ENCODE measurements at places on chromosomes 7 and 10. TPM values are rescaled to one million over a fixed set of nuclear protein-coding genes. Genes with fewer than 3 reads are reported as not detected.
A peak's percentile ranks its signal among the peaks of the same experiment; 100 is the strongest.

The BCL7B gene
- total RNA-seq, result 87.0 TPM

The WASL gene
- 7.6 TPM for total RNA-seq

The PLEKHS1 gene
- 0.07 TPM for total RNA-seq

The CYP3A7 gene
- not detected for total RNA-seq

The RTKN2 gene
- 2.9 TPM for total RNA-seq

- no peaks in the 10 kb centered on the region for H3K4me1 ChIP-seq
- peaks cover 6% of the 10 kb centered on the region for H3K27me3 ChIP-seq
- no peak overlapping the region for H3K27ac ChIP-seq
- no peak overlapping the region for H3K4me3 ChIP-seq
- DNase-seq, result no peak
- no peaks in the 10 kb centered on the region for H3K36me3 ChIP-seq
Observed at GRCh38 chr10:31219306-31219705, 99.7 kb upstream of the ZEB1 start.

GRCh38 chr7:142439739-142440138 is 181.9 kb upstream of the PRSS58 start:
- H3K27me3 ChIP-seq, result no peaks in the 10 kb centered on the region
- H3K4me1 ChIP-seq, result peaks cover 45% of the 10 kb centered on the region
- DNase-seq, result no peak
- no peaks in the 10 kb centered on the region for H3K36me3 ChIP-seq
- H3K27ac ChIP-seq, result no peak overlapping the region

DNA sequence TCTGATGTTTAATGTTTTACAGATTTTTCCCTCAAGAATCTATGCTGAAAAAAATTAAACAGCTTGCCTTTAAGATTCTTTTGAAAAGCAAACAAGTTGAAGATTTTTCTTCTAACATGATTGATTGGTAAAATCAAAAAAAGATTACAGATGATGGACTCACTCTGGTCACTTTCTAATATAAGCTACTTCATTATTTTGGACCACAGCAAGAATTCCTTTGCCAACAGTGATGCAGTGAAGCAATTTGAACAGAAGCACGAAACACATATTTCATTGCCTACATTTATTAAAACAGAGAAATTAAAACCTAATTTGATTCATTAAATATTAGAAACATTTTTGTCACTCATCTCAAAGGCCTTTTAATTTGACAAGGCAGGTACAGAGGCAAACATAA is 82.1 kb upstream of the SGCE start:
- H3K27me3 ChIP-seq, result no peaks in the 10 kb centered on the region
- peaks cover 6% of the 10 kb centered on the region for H3K4me1 ChIP-seq
- no peak overlapping the region for H3K27ac ChIP-seq
- no peak overlapping the region for H3K4me3 ChIP-seq

- H3K27ac ChIP-seq, result no peak overlapping the region
- H3K4me3 ChIP-seq, result no peak overlapping the region
- no peaks in the 10 kb centered on the region for H3K4me1 ChIP-seq
- H3K27me3 ChIP-seq, result no peaks in the 10 kb centered on the region
- no peak for DNase-seq
Observed at GRCh38 chr7:152115021-152115718, 89.7 kb downstream of the GALNT11 start.

DNA sequence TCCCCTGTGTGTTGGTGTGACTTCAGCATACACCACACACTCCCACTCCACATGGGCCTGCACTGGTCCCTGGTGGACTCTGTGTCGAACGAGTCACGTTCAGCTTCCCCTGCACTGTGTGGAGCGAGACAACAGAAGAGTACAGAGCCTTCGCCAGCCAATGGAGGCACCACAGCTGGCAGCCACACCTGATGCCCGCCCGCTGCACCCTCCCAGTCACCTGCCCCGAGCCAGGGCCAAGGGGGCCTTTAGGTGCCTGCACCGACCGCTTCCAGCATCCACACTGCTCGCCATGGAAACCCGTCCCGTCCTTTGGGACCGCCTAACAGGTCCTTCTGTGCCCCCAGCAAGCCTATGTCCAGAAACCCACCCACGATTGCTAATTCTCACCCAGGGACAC is 9.2 kb downstream of the FOXL3 start:
- DNase-seq, result no peak
- H3K27ac ChIP-seq, result no peak overlapping the region
- H3K36me3 ChIP-seq, result no peaks in the 10 kb centered on the region
- no peaks in the 10 kb centered on the region for H3K27me3 ChIP-seq
- no peak overlapping the region for H3K4me3 ChIP-seq

DNA sequence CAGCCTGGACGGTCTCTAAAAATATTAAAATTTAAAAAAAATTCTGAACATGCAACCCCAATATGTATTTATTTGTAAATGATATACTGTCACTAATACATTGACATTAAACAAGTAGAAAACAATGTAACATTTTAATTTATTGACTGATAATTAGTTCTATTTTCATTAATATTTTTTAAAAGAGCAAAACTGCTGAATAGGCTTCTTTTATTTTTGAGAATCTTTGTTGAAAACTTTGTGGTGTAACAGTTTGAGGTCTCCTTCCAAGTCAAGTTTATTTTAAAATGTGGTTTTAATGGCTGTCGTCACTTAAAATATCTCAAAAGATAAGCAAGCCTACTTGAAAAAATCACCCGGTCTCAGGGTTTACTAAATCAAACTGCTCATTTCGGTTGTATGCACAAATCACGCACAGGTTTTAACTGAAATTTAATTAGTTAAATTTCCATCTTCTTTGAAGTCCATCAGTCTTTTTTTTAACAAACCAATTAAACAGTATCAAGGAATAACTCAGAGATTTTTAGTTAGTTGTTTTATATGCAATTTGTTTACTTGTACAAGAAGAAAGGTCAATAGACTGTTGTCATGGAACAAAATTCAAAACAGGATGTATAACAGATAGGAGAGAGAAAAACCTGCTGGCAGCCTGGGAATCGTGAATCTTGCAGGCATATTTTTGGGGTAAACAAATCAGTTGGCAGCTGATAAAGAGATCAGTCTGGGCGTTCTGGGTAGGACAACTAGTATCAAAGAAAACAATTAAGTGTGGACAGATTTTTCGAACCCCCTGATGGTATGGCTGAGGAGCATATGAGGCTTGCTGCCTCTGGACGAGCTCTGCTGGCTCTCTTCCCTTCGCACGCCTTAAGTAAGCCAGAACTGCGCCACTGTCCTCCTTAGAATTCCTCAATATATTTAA is 9.7 kb upstream of the EDRF1 start:
- H3K4me3 ChIP-seq, result no peak overlapping the region
- peaks cover 27% of the 10 kb centered on the region for H3K27me3 ChIP-seq
- no peak overlapping the region for H3K27ac ChIP-seq
- H3K4me1 ChIP-seq, result no peaks in the 10 kb centered on the region
- no peaks in the 10 kb centered on the region for H3K36me3 ChIP-seq

- no peaks in the 10 kb centered on the region for H3K27me3 ChIP-seq
- H3K4me1 ChIP-seq, result peaks cover 25% of the 10 kb centered on the region
- no peak overlapping the region for H3K4me3 ChIP-seq
- peak overlapping the region; percentile 73 for H3K27ac ChIP-seq
Observed at GRCh38 chr7:140269004-140269638, 92.3 kb upstream of the KDM7A start.

DNA sequence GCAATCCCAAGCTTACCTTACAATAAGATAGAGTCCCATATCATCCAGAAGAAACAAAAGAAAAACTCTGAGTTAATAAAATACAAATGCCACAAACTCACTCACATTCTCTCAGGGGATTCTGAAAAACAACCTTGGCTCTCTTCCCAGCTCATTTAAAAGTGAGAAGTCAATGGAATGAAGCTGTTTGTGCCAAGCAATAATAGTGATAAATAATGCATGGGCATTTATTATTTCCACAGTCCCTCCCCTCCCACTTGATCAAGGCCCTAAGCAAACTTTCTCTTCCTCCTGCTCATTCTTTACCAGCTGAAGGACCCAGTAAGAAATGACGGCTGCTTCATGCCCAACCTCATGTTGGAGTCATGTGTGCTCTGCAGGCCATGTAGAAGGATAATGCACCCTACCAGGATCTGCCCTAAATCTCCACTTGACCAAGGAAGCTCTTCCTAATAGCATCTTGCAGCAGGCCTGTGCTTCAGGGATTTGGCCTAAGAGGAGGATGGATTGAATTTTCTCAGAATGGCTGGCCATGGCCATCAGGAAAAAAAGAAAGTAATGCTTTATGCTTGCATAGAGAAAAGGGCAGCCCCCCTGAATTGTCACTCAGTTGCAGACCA is 451.3 kb downstream of the GPAM start:
- no peak for DNase-seq
- no peak overlapping the region for H3K27ac ChIP-seq

DNA sequence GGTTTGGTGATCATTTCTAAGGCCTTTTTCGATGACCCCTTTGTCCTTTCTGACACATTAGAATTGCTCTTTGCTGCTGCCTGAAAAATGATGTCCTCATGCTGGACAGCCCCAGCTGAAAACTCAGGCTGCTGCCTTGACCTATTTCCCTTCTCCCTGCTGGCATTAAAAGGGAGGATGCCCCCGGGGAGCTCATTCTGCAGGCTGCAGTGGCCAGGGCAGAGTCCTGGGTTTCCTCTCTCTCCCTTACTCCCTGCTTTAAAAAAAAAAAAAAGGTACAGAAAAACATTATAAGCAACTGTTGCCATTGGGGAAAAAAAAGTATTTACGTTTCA is 35.4 kb downstream of the LRRC4 start:
- H3K4me1 ChIP-seq, result no peaks in the 10 kb centered on the region
- H3K27ac ChIP-seq, result no peak overlapping the region
- no peak for DNase-seq
- no peaks in the 10 kb centered on the region for H3K27me3 ChIP-seq
- no peak overlapping the region for H3K4me3 ChIP-seq
- H3K36me3 ChIP-seq, result peaks cover 18% of the 10 kb centered on the region

DNA sequence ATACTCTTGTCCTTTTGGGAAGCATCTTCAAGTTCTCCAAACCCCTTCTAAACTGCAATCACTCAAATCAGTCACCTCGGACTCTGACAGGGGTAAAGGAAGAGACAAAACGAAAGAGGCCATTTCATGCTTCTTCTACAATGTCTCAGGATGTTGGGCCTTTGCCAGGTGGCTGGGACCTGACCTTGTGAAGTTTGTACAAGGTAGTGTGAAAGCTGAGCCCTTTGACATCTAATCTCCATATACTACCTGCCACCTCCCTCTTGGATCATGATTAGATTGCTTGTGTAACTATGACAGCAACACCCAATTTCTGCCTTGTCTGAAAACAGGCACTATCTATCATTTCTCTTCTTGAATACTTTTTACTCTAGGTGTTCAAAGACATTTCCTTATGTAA is 35.1 kb upstream of the PDLIM1 start:
- H3K27me3 ChIP-seq, result peaks cover 12% of the 10 kb centered on the region
- peaks cover 11% of the 10 kb centered on the region for H3K4me1 ChIP-seq
- no peaks in the 10 kb centered on the region for H3K36me3 ChIP-seq
- no peak overlapping the region for H3K27ac ChIP-seq
- H3K4me3 ChIP-seq, result no peak overlapping the region
- no peak for DNase-seq

- H3K36me3 ChIP-seq, result no peaks in the 10 kb centered on the region
- no peak overlapping the region for H3K4me3 ChIP-seq
- H3K4me1 ChIP-seq, result no peaks in the 10 kb centered on the region
Observed at GRCh38 chr7:115327326-115327725, 405.4 kb downstream of the MDFIC start.

- no peaks in the 10 kb centered on the region for H3K27me3 ChIP-seq
- H3K27ac ChIP-seq, result peak overlapping the region; percentile 60
- no peak overlapping the region for H3K4me3 ChIP-seq
- peaks cover 33% of the 10 kb centered on the region for H3K4me1 ChIP-seq
- H3K36me3 ChIP-seq, result peaks cover 12% of the 10 kb centered on the region
Observed at GRCh38 chr7:39592586-39592985, 26.4 kb downstream of the YAE1 start.

- no peak for DNase-seq
- H3K27ac ChIP-seq, result no peak overlapping the region
- H3K4me3 ChIP-seq, result no peak overlapping the region
- no peaks in the 10 kb centered on the region for H3K36me3 ChIP-seq
- H3K27me3 ChIP-seq, result no peaks in the 10 kb centered on the region
Observed at GRCh38 chr7:133556048-133556447, 303.2 kb downstream of the EXOC4 start.

DNA sequence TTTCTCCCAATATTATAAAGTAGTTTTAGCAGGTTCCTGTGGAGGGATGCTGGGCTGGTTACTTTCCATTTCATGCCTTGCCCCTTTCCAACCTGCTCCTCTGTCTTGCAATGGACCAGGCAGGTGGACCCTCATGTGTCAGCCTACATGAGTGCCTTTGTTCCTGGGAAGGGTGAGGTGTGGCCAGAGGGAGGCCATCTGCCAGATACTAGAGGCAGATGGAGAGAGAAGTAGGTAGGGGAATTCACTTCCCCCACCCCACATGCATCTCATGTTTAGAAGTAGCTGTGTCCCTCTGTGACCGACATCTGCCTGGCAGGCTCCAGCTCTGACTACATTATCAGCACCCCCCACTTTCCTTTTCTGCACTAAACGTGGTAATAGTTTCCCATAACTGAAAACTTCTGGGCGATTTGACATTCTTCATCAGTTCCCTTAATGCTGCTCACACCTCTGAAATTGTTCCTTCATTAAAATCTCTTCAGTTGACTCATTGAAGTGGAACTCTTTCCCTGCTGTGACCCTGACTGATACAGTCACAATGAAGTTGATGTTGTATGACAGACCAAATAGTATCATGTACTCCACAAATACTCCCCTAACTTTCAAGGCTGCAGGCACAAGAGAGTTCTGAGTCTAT is 396.3 kb upstream of the FZD8 start:
- no peaks in the 10 kb centered on the region for H3K27me3 ChIP-seq
- no peak overlapping the region for H3K4me3 ChIP-seq
- DNase-seq, result no peak

GRCh38 chr10:4651404-4652037 is 174.5 kb upstream of the AKR1E2 start:
- peaks cover 4% of the 10 kb centered on the region for H3K36me3 ChIP-seq
- peaks cover 28% of the 10 kb centered on the region for H3K4me1 ChIP-seq
- no peak for DNase-seq
- H3K4me3 ChIP-seq, result no peak overlapping the region
- H3K27ac ChIP-seq, result peak overlapping the region; percentile 60
- H3K27me3 ChIP-seq, result no peaks in the 10 kb centered on the region

DNA sequence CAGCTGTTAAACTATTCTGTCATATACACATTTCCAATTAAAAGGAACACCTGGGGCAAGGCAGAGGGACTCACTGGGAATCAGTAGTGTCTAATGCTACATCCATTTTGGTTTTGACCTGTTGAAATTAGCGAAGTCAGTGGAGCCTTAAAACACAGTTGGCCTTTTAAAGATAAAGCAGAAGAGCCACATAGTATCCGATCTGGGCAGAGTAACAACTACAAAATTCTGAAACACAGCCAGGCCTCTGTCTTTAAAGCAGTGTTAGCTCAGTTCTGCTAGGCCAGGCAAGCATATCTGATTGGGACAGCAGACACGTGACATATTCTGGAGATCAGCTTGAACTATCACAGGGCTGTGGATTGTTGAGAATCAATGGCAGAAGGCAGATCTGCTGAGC is 117.5 kb upstream of the WNT16 start:
- no peaks in the 10 kb centered on the region for H3K4me1 ChIP-seq
- DNase-seq, result no peak
- peaks cover 12% of the 10 kb centered on the region for H3K27me3 ChIP-seq
- no peak overlapping the region for H3K27ac ChIP-seq

GRCh38 chr7:27031289-27032172 is 64.3 kb downstream of the HOXA1 start:
- no peak for DNase-seq
- no peak overlapping the region for H3K27ac ChIP-seq
- no peaks in the 10 kb centered on the region for H3K36me3 ChIP-seq
